Cardiac septum (tissue), 1 donor: ENCODE measurements at places on chromosomes 6 and 20.

GRCh38 chr20:37209661-37210314 is 30.4 kb upstream of the MROH8 start:
- DNase-seq: no peak

DNA sequence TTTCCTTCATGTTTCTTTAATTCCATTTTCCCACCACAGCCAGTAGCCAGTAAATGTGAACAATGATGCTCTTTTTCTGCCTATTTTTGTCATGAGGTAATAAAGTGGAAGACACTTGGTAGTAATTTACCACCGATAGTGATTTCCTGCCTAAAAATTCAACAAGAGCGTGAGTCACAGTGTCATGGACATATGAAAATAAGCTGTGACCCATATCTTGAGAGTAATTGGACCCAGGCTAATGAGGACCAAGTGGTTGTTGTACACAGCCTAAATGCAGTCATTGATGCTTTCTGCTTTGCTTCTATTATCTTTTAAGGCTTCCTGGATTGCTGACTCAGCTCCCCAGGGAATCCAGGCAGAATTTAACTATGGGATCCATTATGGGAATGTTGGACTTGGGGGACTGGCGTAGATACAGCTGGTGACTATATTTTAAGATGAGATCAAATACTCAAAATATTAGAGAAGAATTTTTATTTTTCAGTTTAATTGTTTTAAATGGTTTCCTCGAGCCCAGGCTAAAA is 265.9 kb upstream of the FERMT1 start:
- no peak for DNase-seq

GRCh38 chr6:108837236-108837971 is 10.8 kb upstream of the ARMC2 start:
- no peak for DNase-seq

DNA sequence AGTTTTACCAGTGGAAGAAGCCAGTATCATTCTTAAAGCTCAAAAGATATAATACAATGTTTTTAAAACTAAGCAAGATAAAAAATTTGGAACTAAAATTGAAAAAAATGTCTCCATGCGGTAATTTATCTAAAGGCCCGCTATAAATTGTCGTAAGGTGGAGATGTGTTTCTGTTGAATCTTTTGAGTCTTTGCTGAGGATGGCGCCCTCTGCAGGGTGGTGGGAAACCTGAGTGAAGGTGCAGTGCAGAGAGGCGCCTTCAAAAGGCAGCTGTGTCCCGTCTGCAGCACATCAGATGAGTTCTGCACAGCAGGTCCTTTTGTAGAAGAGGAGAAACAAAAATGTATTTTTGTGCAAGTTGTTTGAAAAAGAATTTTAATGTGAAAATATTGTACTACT is 29.4 kb upstream of the KIF25 start:
- no peak for DNase-seq

GRCh38 chr20:6094063-6094462 is 28.8 kb downstream of the FERMT1 start:
- DNase-seq: no peak

GRCh38 chr6:104995989-104996617 is 39.2 kb downstream of the LIN28B start:
- no peak for DNase-seq

DNA sequence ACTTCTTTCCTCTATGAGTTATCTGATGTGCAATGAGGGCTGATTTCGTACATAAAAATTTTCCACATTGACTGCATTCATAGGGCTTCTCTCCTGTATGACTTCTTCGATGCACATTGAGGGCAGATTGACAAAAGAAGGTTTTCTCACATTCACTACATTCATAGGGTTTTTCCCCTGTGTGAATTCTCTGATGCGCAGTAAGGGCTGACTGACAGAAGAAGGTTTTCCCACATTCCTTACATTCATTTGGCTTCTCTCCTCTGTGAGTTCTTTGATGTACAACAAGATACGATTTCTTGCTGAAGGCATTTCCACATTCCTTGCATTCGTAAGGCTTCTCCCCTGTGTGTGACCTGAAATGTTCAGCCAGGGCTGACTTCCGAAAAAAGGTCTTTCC is 11.4 kb downstream of the ZNF334 start:
- no peak for DNase-seq

GRCh38 chr6:86686496-86686895 is 250.8 kb upstream of the HTR1E start:
- DNase-seq: no peak

GRCh38 chr6:14887181-14887580 is 358.7 kb upstream of the JARID2 start:
- DNase-seq: no peak

DNA sequence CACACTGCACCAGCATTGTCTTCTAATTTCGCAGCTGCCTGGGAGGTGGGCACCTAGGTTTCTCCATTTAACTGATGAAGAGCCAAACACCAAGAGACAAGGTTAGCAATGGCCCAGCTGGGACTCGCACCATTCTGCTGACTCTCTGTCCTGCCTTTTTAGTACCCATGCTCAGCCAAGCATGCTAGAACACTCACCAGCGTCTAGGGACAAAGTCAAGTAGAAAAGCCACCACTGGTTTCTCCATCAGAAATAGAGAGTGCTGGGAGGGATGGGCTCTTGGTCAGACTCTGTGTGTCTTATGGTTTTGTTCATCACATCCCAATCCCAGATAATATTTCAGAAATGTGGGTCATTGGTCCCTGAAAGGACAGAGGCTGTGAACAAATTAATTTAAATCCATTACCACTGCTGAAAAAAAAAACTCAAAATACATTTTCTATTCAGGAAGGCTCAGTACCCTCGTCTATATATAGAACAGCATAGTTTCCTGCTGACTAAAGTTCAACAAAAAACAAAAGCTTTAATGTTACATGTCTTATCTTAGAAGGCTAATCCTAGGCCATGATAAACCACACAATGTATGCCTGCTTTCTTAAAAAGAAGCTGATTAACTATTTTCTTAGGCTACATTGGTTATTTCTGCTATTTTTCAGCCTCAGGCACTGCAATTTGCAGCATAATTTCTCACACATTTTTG is 111.0 kb downstream of the TBC1D7 start:
- no peak for DNase-seq

DNA sequence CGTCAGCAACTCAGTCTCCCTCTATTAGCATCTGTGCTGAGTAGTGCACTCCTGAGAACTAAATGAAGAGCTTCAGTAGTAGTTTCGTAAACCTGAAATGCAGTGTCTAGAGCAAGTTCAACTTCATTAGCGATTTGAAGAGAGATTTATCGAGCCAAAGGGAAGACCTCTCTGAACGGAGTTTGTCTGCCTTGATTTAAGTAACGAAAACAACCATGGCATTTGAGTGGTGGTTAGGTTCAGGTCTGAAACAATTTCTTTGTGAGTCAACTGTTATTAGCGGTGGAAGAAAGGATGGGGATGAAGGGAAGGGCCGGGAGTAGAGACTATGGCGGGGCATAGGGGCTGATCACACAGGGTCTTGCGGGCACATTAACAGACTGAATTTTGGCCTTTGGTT is 150.5 kb downstream of the BCAS1 start:
- DNase-seq: no peak

- no peak for DNase-seq
These were observed 17.7 kb downstream of the TPBG start for GRCh38 chr6:82381278-82381677.

GRCh38 chr20:48008850-48009515 is 223.7 kb upstream of the SULF2 start:
- DNase-seq: no peak

GRCh38 chr20:46174469-46175126 is 56.5 kb downstream of the CD40 start:
- DNase-seq: peak; percentile 87

DNA sequence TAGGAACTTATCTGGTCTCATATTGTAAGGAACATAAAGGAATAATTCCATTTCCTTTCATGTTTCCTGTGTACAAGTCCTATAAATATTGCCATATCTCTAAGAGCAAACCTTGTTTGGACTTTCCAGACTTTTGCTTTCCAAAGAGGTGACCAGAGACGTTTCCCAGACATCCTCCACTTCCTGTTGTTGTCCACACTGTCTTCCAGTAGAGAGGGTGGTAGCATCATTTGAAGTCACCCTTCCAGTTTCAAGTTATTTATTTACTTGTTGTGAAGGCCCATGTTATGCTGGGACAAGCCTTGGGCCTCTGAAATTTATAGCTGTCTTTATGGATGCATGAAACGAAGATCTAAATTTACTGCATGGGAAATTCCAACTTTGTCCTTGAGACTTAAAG is 10.6 kb upstream of the TGM3 start:
- no peak for DNase-seq

DNA sequence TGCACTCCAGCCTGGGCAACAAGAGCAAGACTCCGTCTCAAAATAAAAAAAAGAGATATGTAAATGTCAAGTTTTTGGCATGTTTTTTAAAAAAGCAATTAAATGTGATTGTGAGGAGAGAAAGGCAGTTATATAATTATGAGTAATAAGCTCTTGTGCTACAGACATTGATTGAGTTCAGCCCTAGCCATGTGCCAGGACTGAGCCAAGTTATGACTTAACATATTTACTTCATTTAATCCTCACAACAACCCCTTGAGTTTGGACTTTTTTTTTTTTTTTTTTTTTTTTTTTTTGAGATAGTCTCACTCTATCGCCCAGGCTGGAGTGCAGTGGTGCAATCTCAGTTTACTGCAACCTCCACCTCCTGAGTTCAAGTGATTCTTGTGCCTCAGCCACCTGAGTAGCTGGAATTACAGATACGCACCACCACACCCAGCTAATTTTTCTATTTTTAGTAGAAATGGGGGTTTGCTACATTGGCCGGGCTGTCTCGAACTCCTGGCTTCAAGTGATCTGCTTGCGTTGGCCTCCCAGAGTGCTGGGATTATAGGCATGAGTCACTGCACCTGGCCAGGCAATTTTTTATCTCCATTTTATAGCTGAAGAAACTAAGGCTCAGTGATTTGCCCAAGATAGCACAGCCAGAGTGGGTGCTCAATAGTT is 15.0 kb upstream of the CSE1L start:
- no peak for DNase-seq

DNA sequence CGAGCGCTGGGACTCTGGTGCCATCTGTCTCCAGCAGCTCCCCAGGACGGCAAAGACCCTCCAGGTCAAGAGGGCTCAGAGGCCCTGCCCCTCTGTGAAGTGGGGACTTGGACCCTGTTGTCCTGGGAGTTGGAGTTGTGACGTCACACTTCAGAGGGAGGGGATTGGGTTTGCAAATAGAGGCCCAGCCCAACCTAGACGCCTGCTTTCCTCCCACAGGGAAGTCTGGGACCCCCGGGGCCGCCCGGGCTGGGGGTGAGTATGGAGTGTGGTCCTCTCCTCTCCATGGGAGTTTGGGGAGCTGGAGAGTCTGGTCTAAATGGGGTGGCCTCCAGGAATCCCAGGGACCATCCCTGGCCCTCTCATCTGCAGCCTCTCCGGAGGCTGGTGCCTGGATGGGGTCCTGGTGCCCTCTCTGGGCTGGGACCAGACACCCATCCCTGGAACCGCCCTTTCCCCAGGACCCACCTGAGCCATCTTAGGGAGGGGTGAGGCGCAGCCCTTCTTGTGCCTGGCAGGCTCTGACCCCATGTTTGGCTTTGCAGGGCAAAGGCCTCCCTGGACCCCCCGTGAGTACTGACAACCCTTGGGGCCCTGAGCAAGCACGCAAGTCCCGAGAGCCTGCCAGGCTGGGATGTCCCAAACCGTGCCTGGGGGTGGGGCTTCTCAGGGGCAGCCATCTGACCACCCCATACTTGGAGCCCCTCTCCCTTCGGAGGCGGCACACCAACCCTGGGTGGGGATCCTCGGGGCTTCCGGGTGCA is 4.3 kb downstream of the COL9A3 start:
- DNase-seq: no peak

DNA sequence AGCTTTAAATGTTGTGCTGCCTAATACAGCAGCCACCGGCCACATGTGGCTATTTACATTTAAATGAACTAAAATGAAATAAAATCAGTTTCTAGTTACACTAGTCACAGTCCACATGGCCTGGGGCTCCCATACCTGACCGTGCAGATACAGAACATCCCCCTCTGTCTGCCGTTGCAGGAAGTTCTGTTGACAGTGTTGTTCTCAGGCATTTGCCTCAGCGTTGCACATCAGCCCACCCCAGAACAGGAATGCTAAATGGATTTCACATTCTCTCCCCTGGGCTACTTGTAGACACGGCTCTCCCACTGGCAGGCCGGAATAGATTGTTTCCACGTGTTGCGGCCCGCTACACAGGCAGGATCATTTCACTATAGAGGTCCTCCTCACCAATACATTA is 26.3 kb downstream of the JAG1 start:
- no peak for DNase-seq

- DNase-seq: no peak
These were observed 9.8 kb downstream of the MUC22 start for GRCh38 chr6:31020057-31020456.

GRCh38 chr20:20367575-20368417 is at the start of gene INSM1:
Gene INSM1 (plus strand): TSS chr20:20368104. CDS start chr20:20368268, 164 bp downstream.
- DNase-seq: peak; percentile 49

DNA sequence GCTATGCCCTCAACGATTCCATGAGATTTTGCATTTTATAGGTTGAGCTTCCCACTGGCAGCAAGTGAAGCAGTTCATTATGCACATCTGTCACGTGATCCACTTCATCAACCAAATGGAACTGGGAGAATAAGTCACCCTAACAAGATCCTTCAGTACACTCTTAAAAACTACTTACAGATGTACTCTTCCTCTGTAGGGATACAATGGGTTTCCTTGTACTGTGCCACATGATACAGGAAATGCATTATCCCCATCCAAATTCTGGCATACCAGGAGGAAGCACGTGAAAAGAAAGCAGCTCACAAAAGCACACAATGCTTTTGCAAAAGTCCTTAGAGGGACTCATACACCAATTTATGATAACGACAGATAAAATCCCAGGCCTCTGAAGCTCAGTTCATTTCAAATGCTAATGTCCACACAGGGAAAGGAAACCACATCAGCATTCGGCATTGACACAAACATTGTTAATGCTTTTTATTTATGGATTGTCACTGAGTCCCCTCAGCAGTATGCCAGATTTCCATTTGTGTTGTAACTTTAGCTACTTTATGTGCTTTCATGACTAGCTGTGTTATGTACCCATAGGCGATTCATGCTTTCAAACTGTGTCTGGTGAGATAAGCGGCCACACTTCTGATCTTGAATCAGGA is 58.1 kb upstream of the REV3L start:
- no peak for DNase-seq

GRCh38 chr6:169176361-169176991 is 77.2 kb downstream of the THBS2 start:
- no peak for DNase-seq

GRCh38 chr6:117075218-117075617 is 190.1 kb upstream of the VGLL2 start:
- no peak for DNase-seq

DNA sequence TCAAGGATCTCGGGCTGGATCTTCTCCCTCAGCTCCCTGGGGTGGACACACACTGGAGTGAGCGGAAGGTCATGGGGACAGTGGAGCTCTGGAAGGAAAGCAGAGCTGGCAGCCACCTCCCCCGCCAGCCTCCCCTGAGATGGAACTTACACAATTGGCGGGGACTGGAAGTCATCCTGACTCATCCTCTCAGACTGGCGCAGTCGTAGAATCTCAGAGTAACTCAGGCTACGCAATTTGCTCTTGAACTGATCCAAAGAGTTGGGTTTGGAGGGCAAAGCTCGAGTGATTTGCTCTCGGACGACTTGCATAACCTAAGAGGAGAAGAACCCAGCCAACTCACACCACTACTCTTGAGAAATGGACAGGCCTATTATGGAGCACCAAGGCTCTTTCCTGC is 34.8 kb downstream of the ELMO2 start:
- no peak for DNase-seq

GRCh38 chr6:36386495-36387439 is 702 bp downstream of the ETV7 start:
- DNase-seq: no peak
